ENCODE measurements at places on chromosomes 11 and 22.

GRCh38 chr11:65884716-65885092 lies 3.6 kb downstream of the FIBP start:
- peak; percentile 76 for DNase-seq

DNA sequence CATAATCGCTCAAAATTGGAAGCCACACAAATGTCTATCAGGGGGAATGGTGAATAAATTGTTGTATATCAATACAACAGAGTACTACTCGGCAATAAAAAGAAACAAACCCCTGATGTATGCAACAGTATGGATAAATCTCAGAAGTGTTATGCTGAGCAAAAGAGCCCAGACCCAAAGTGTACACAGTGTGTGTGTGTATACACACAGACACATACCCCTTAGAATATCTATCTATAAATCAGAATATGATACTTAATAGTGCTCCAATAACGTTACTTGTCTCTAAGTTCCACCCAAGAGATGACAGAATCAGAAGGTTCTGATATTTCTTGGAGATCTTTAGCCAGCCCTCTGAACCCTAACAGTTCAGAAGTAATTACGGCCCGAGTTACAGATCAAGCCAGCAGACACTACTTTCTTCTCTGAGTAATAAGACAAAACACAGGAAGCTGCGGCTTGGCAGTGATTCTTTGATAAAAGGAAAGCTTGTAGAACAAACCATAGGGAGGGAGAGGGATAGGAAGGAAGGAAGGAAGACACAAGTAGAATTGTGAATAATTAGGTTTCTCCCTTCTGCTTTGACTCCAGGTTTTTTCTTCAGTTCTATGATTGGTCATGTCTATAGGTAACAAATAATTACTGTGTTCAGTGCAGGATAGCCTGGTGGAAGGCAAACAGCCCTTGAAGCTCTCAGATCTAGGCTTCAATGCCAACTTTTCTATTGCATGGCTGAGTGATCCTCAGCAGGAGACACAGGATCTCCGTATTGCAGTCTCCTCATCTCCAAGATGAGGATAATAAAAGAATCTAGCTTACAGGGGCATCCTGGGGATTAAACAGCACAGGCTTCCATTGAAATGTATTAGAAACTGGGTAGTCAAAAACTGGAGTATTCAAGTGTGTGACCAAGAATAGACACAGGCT lies 75.6 kb upstream of the TEAD1 start:
- no peak for DNase-seq

- DNase-seq: no peak
Measured at GRCh38 chr11:78338138-78338537, 79.5 kb downstream of the GAB2 start.

- DNase-seq: no peak
Measured at GRCh38 chr11:67160872-67161783, 42.1 kb downstream of the KDM2A start.

- no peak for DNase-seq
Measured at GRCh38 chr11:73995247-73995646, 12.6 kb upstream of the UCP2 start.

DNA sequence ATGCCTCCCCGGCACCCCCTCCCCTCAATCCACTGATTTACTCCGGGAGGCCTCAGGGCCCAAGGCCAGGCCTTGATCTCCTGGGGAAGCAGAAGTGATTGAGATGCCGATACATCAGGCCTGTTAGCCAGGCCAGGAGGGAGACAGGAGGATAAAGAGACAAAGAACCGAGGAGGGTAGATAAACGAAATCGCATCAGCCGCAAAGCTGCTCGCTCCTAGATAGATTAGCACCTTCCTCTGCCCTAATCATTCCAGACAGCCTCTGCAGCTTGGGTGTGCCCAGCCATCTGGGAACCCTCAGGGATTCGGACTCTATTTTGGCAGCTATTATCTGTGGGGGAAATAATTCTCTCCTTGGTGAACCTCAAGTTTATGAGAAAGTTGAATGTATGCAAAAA lies 121.2 kb downstream of the ABTB2 start:
- no peak for DNase-seq

- DNase-seq: no peak
Measured at GRCh38 chr11:134901542-134901941, 489.5 kb upstream of the B3GAT1 start.

GRCh38 chr11:62546244-62546928 lies at the start of gene AHNAK:
Gene AHNAK (minus strand): TSS chr11:62546806. CDS start chr11:62536098, 10,708 bp downstream.
- peak; percentile 56 for DNase-seq

GRCh38 chr11:12749442-12749841 lies 75.2 kb downstream of the TEAD1 start:
- DNase-seq: no peak

GRCh38 chr11:11157185-11157584 lies 195.9 kb downstream of the CSNK2A3 start:
- peak; percentile 56 for DNase-seq

DNA sequence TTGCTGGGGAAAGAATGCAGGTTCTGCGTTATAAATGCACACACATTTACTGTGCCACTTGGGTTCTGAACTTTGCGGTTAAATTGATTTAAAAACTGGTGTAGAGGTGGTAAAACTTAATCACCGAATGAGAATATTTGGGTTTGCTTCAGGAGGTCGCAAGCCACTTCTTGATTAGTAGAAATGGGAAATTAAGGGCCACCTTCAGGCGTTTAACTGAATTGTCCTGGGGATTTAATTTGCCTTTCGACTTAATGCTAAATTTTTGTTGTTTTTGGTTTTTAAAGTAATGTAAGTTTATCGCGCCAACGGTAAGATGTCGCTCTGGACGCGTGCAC lies 459 bp upstream of the NCR3LG1 start:
- DNase-seq: no peak

- no peak for DNase-seq
Measured at GRCh38 chr22:29917052-29917902, 34.3 kb downstream of the MTMR3 start.

DNA sequence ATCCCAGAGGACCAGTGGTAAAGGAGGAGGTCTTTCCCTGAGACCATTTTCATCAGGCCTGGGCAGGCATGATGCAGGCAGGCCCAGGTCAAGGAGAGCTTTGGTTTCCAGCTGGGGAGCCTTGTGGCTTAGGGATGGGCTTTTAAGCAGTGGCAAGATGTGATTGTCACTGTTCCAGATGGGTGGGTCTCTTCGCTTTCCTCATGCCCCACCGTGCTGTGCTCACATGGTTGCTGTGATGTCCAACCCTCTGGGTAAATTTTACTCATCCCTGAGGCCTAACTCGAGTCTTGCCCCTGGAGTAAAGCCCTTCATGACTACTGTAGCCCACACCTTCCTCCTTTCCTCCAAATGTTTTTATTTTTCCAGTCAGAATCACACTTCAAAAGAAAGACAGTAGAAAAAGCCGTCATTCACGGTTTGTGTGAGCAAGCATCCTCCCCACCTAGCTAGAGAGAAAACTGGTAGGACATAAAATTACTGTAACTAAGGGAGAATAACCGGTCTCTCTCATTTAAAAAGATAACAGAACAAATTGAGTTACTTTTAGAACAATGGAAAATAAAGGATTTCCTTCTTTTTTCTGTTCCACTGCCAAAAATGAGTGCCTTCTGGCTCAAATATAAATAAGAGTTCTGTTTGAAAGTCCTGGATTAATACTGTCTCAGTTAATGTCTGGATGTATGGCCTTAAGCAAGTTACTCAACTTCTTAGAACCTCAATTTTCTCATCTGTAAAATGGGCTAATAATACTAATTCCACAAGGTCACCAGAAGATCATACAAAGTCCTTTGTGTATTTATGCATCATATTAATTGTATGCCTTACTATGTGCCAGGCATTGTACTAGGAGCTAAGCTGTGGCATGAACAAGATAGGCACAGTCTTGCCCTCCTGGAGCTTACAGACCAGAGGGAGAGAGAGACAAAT lies 84.9 kb downstream of the ME3 start:
- DNase-seq: no peak

DNA sequence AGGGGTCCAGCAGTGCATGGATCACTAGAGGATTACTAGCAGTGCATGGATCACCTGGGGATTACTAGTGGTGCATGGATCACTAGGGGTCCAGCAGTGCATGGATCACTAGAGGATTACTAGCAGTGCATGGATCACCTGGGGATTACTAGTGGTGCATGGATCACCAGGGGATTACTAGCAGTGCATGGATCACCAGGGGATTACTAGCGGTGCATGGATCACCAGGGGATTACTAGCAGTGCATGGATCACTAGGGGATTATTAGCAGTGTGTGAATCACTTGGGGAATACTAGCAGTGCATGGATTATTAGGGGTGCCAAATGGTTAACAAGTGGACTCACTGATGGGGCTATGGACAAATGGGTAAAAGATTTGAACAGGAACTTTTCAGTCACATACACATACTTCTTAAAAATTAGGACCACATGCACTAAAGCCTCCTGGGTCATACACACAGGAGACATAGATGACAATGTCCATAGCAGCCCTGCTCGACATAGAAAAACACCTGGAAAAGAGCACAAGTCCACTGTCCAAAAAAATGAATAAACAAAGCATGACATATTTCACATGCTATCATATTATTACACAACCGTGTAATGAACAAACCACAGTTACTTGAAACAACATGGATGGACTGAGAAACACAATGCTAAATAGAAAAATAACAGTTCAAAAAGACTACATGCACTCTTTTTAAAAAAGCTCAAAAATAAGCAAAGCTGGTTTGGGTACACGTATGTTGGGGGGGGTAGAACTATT lies 109.8 kb downstream of the CD44 start:
- no peak for DNase-seq

- DNase-seq: no peak
Measured at GRCh38 chr22:46893281-46894020, 131.0 kb downstream of the TBC1D22A start.

GRCh38 chr11:69115586-69116560 lies 39.9 kb upstream of the SMIM38 start:
- DNase-seq: no peak

DNA sequence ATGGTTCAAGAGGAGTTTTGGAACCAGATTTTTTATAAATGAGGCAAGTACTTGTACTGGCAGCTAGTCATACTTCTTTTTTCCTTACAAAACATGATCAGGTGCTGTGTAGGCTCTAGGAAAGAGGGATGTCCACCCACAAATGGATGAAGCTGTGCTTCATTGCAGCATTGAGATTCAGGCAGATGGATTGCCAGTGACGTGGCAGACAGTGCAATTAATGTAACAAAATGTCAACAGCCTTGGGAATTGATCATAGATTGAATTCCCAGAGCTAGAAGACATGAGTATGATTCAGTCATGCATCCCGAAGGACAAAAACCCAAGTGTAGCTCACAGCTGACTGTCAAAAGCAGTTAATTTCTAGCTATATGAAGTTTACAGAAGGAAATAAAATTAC lies 99.2 kb upstream of the RASSF10 start:
- DNase-seq: no peak

GRCh38 chr11:44906649-44907048 lies 44.0 kb downstream of the TP53I11 start:
- DNase-seq: no peak

DNA sequence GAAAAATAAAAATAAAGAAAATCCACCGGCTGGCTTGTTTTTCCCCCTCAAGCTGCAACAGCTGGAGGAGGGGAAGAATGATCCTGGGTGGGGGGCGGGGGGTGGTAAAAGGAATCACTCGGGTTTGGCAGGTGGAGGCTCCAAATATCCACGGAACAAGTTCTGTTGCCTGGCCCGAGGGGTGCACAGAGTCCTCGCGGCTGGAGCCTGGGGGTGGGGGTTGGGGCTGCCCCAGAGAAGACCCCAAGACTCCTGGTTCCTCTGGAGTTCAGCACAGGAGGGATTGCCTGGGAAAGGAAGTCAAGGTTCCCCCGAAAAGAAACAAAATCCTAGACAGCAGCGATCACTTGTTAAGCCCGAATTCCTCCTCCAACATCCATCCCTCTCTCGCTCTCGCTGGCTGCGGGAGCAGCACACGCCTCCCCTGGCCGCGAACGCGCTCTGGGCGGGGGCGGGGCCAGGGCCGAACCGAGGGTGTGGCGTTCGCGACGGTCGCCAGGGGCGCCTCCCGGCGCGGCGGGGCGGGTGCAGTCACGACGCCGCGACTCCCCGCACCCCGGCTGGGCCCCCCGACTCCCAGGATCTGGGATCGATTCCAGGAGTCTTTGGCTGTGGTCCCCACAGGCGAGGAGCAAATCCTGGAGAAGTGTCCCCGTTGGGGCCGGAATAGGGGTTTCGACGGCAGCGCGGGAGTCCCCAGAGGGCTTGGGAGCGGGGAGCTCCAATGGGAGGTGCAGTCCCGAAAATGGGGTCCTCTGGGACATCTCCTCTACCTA lies at the start of gene KCNA4:
KCNA4 (minus strand) TSS at position 443 of the 776 bp plus-strand sequence. CDS start 4,352 bp downstream, outside the sequence.
- DNase-seq: no peak

DNA sequence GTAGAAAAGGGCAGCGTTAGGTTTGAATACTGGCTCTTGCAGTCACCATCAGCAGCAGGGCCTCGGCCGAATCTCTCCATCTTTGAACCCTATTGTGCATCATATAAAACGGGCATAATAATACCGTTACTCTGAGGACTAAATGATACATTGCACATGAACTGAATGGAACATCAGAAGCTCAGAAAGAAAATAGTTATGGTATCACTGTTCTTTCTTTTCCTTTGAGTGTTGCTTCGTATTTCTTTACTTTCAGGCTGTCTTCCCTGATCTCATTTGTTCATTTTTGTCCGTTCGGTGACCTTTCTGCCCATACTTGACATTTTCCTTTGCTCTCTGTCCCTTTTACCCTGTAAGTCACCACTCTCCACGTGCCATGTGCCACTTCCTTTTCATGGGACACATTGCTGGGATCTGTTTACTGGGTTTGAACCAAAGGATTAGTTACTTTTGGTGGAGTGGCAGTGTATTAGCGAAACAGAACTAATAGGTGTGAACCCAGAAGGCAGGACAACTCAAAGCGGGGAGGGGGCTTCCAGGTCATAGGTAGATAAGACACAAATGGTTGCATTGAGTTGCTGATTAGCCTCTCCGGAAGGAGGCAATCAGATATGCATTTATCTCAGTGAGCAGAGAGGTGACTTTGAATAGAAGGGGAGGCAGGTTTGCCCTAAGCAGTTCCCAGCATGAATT lies 717 bp upstream of the ZNF202 start:
- peak; percentile 2 for DNase-seq

- DNase-seq: no peak
Measured at GRCh38 chr22:47396105-47396504, 633.7 kb downstream of the TBC1D22A start.

GRCh38 chr11:122882857-122883645 lies 492 bp downstream of the JHY start:
- peak; percentile 12 for DNase-seq

DNA sequence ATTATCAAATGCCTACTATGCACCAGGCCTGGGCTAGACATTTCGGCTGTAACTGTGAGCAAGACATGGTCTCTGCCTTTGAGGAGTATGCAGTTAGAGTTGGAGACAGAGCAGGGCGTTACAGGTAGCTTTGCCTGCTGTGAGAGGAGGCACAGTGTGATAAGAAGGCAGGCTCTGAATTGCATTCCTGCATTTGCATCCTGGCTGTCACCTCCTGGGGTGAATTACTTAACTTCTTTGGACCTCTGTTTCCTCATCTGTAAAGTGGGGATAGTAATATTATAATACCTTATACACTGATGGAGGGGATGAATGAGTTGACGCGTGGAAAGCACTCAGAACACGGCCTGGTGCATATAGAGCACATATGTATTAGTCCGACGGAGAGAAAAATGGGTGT lies 118.1 kb upstream of the ARHGAP20 start:
- no peak for DNase-seq
